ENCODE measurements at places on chromosomes 7 and 10.

DNA sequence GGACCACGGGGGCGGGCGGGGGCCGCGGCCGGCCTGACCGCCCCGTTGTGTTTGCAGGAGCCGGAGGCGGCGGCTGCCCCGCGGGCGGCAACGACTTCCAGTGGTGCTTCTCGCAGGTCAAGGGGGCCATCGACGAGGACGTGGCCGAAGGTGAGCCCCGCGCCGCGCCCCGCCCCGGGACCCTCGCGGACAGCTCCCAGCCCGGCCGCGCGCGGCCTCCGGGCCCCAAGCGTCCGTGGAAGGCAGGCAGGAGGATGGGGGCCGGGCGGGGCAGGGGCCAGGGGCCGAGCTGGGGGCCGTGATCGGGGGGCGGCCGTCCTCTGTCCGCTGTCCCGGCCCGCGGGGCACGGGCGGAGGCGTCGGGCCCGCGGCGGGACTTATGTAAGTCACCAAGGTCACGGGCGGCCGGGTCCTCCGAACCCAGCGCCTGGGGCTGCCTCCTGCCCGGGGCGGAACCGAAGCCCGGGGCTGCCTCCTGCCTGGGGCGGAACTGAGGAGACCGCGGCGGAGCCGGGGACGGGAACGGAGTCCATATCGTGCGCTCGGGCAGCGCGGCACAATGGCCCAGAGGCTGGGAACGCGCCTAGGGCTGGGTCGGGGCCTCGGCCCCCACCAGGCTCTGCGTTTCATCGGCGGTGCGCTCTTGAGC lies 497 bp downstream of the PPP2R2D start:
- DNase-seq = no peak

DNA sequence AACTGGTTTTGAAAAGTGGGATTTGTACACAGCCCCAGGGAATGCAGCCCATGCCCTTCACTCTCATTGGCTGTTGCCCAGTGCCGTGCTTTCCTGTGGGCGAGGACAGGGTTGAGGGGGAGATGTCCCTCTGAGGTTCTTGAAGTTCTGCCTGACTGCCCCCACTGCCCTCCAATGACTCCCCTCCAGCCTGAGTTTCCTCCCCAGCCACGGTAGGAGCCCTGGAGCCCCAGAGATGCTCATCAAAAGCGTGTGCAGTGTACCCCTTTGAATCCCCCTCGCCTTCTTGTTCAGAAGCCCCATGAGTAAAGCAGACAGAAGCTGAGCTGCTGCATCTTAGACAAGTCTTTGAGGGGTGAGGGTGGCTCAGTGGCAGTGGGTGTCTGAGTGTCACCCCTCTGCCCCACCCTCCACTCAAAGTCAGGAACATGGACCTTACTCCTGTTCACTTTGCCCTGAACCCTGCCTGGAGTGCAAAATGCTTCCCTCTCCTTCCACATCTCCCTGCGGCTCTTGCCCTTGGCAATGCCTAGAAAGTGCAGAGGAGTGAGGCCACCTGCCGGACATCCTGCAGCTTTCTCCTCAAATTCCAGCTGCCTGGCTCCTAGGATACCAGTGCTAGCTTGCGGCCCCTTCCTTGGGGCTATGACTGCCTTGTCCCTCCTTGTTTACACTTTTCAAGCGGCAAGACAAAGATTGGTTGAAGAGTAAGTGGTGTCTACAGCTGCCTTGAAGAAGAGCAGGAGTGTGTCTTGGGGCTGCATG lies 19.9 kb downstream of the FAM241B start:
- no peak for DNase-seq

DNA sequence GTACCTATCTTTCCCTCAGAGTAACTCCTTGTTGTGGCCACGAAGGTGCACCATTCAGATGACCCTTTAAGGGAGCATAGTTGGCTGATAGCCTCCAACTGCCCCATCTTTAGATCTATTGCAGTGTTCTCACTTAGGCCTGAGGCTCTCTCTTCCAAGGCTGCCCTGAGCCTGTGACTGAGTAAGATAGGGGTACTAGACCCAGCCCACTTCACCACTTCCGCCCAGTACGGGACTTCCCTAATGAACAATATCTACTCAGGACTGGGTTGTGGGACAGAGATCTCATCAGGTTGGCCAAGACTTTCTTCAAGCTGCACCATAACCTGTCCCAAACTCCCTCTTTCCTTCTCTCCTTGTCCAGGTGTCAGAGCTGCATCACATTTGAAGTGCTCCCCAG lies 5.7 kb upstream of the GNAI1 start:
- no peak for DNase-seq

- DNase-seq = no peak
Observed at GRCh38 chr7:10216462-10216861, 757.2 kb upstream of the PHF14 start.

GRCh38 chr7:100874300-100874576 lies 665 bp upstream of the SRRT start:
- DNase-seq = no peak

- DNase-seq = no peak
Observed at GRCh38 chr7:36923943-36924436, 199.7 kb upstream of the AOAH start.

- DNase-seq = no peak
Observed at GRCh38 chr10:113071446-113071845, 121.4 kb downstream of the TCF7L2 start.

GRCh38 chr10:120453319-120453718 lies 3.7 kb upstream of the PLPP4 start:
- DNase-seq = no peak

DNA sequence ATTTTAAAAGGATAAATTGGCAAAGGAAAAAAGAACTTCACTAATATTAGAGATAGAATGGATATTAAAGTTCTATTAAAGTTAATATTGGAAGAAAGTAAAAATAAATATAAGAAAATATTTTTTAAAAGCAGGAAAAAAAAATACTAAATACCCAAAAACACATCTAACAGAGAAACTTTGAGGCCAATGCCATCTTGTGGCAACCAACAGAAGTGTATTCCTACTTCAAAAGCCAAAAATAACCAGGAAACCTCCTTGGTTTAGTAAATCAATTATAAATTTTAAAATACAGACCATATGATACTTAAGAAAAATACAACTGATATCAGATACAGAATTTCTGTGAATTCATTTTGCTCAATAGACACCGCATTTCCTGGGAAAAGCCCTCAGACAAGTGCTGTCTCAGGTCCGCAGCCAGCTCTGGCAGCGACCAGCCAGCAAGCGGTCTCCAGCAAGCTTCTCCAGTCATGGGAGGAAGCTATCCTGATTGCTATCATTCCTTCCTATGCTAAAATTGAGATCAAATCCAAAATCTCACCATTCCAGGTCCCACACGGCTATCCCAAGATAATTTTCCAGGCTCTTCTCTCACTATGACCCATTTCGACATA lies 65.3 kb downstream of the LMBR1 start:
- no peak for DNase-seq

DNA sequence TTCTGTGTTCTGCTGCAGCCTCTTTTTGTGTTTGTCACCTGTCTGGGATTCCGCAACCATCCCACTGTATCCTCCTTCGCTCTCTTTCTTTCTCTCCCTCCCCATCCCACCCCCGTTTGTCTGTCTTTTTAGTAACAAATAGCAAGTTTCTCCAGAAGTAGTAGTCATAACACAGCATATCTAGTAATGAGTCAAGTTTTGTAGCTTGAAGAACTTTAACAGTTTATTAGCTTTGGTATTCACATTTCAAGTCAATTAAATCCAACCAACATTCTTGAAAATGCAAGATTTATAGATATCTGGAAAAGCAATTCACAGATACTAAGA lies 154.1 kb upstream of the MTPN start:
- no peak for DNase-seq

DNA sequence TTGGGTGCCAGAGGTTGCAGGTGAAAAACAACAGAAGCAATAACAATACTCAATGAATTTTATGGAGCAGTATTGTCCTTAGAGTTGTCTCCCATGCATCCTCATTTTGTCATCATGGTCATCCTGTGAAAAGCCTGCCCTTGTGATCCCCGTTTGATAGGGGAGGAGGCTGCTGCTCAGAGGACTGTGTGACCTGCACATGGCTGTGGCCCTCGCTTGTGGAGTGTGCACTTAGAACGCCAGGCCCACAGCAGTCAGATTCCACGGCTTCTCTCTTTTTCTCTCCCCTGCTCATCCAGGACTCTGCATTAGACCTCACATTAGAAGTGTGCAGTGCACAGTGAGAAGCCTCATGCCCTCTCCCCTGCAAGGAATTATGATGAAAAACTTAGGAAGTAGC lies 491.1 kb upstream of the KLF6 start:
- no peak for DNase-seq

GRCh38 chr7:47605816-47606575 lies 24.1 kb upstream of the TNS3 start:
- no peak for DNase-seq

- peak; percentile 96 for DNase-seq
Observed at GRCh38 chr7:32583791-32584190, 88.5 kb downstream of the AVL9 start.

DNA sequence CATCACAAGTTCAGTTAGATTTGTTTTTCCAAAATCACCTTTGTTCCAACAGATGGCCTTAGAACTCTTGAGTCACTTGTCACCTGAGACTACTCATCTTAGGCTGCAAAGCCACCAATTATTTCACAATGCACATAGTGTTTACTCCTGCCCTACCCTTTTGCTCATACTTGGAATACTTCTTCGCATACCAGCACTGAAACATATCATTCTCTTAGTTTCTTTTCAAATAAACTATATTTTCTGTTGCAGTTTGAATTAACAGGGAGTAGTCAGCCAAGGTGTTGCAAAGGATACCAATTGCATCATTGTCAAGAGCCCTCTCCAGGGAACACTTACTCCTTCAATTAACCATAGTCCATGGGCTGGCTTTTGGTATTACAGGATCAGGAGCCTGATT lies 71.0 kb downstream of the CASD1 start:
- DNase-seq = no peak

GRCh38 chr10:126210051-126210651 lies 178.1 kb downstream of the ADAM12 start:
- DNase-seq = no peak

DNA sequence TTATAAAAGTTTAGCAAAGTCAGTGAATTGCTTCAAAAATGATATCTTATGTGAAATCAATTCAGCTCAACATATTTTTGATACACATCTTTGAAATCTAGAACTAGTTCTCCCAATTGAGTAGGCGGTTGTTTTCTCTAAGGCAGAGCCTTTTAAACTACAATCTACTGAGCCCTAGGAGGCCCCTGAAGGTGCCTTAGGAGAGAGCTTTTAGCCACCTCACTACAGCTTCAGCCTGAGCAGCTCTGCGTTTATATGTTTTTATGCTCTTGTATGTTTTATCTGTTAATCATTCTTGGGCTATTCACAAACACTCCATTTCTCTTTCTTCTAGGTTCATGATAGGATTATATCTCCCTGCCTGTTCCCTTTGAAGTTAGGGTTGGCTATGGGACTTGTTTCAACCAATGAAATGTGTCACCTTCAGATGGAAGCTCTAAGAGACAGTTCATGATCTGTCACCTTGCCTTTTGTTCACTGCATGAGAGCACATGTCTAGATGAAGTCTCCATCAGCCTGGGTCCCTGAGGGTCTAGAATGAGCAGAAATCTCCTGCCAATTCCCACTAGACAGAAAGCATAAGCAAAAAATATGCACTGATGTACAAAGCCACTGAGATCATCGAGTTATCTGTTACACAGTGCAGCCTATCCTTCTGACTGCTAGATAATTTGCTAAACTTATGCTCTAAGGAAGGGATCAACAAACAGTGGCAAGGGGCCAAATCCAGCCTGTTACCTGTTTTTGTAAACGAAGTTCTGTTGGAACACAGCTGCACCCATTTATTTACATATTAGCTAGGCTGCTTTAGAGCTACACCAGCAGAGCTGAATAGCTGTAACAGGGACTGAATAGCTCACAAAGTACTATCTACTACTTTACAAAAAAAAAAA lies 128.5 kb upstream of the CDK1 start:
- DNase-seq = no peak

DNA sequence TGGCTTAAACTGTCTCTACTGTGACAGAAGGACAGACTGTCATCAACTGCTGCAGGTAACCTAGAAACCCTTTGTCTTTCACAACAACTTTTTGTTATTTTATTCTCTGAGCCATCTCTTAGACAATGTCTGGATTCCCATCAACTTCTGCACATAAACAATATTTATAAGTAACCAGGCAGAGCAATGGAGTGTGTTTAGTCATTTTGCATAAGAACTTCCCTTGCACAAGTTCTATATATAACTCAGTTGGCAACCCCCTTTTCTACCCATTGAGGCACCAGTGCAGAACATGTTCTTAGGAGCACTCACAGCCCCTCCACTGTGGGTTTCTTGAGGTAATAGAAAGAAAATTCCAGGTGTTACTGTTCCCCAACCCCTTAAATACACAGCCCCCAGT lies 65.0 kb upstream of the IL6 start:
- DNase-seq = no peak

- no peak for DNase-seq
Observed at GRCh38 chr10:31278279-31278941, 40.6 kb upstream of the ZEB1 start.
